NCI-H2029 treated with DMSO at 0.1 percent for 48 hours (cell line): ENCODE measurements at places on chromosomes 2 and 18.

GRCh38 chr2:54107903-54108615 lies 7.4 kb upstream of the ACYP2 start:
- DNase-seq: no peak

GRCh38 chr2:207044379-207045362 lies 105.4 kb downstream of the CPO start:
- peak; percentile 46 for DNase-seq

GRCh38 chr2:44205169-44205568 lies 36.5 kb downstream of the PPM1B start:
- no peak for DNase-seq

DNA sequence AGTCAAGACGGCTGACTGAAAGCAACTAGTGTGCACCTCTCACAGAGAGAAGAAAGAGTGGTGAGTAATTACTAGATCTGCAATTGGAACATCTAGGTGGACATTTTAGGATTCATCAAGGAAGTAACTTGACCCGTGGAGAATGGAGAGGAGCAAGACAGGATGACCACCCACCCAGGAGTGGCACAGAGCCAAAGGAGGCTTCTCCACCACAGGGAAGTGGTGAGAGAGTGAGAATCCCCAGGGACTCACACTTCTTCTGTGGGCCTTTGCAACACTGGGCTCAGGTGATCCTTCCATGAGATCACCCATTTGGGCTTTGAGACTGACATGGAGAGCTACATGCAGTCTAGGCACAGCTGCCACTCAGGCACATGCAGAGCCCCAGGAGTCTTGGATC lies 132.8 kb upstream of the GALNT5 start:
- DNase-seq: no peak

DNA sequence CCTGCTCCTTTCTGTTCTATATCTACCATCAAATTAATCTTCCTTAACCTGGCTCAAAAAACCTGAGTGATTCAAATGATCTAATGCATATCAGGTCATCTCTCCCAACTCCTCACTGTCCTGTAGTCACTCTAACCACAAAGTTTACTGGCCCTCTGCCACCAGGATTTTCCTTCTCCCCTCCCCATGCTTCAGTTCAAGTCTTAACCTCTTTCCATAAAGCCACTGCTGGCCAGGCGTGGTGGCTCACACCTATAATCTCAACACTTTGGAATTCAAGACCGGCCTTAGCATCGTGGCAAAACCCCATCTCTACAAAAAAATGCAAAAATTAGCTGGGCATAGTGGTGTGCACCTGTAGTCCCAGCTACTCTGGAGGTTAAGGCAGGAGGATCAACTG lies 7.5 kb upstream of the SP3 start:
- DNase-seq: no peak

DNA sequence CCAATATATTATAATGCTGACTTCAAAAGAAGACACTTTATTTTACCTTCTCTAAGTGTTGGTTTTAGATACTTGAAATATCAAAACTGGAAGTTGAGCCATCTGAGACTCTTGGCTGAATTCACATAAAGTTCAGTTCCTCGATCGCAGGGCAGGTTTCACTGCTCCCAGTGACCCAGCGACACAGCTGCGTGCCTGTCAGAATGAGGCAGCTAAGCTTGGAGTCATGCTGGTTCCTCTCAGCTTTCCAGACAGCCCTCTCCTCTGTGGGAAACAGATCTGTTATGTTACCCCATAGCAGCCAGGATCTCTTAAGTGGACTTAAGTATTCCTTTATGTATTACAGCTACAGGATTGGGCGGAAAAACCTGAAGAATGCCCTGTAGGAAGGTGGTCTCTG lies 142.8 kb upstream of the ALPP start:
- DNase-seq: no peak
